ENCODE measurements at places on chromosomes 2 and 18. TPM values are rescaled to one million over a fixed set of nuclear protein-coding genes. Genes with fewer than 3 reads are reported as not detected.

Gene CYRIA
- total RNA-seq = 0.10 TPM

Gene COL5A2
- 1.7 TPM for total RNA-seq

Gene DYNC2LI1
- 6.9 TPM for total RNA-seq

Gene IL1R1
- 1.5 TPM for total RNA-seq

Gene GREB1
- 0.13 TPM for total RNA-seq

Gene ASB18
- total RNA-seq = not detected

Gene CCDC121
- total RNA-seq = 0.90 TPM

Gene SERPINB2
- total RNA-seq = not detected

Gene ZFP36L2
- 276 TPM for total RNA-seq

Gene ZNF385B
- not detected for total RNA-seq

Gene SATB2
- 0.18 TPM for total RNA-seq

Gene CFAP53
- 0.83 TPM for total RNA-seq

Gene RGPD4
- not detected for total RNA-seq

Gene TAF1B
- 49.4 TPM for total RNA-seq

Gene TUBA4B
- total RNA-seq = not detected

Gene CTAGE1
- total RNA-seq = not detected

Gene MC4R
- total RNA-seq = not detected

Gene FAM110C
- total RNA-seq = 5.1 TPM

Gene PCARE
- total RNA-seq = not detected

Gene SLC4A3
- total RNA-seq = not detected

Gene PIGN
- 27.2 TPM for total RNA-seq

Gene LCLAT1
- total RNA-seq = 17.0 TPM

Gene WDPCP
- total RNA-seq = 4.9 TPM

Measured in activated CD4-positive, alpha-beta memory T cell treated with anti-CD3 and anti-CD28 coated beads, Interleukin-2, amount 10 ng/mL, durations not matched to agents 7 days and 5 days (primary cell).